ENCODE measurements at places on chromosomes 11 and 22.

DNA sequence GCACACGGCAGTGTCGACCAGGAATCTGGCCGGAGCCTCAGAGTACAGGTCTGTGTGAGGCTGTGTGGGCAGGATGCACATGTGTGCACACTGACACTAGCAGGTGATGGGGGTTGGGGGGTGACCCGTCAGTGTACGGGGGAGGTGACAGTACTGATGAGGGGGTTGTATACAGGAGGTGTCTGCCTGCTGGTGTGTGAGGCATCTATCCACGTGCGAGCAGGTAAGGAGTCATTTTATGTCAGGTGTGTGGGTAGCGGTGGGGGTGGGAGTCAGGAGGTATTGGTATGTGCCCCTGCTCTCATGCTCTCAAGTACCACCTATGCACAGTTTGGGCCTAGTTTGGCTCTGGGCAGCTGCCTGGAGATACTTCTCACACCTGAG lies 4.5 kb upstream of the PHRF1 start:
- no peak for DNase-seq

DNA sequence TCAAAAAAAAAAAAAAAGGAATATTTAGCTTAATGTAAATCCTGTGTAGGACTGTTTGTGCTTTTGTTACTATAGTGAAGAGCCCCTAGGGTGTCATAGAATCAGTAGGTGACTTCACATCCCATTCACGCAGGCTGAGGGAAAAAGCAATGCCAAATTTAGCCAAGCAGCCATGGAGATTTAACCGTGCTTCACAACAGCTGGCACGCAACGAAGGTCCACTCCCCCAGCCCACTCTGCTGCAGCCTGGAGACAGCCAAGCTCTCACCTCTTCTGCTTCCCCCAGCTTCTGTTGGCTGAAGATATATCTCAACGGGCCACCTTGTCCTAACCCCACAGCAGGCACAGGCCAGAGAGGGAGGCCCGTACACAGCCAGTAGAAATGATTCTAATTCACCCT lies 78.8 kb upstream of the BID start:
- no peak for DNase-seq

DNA sequence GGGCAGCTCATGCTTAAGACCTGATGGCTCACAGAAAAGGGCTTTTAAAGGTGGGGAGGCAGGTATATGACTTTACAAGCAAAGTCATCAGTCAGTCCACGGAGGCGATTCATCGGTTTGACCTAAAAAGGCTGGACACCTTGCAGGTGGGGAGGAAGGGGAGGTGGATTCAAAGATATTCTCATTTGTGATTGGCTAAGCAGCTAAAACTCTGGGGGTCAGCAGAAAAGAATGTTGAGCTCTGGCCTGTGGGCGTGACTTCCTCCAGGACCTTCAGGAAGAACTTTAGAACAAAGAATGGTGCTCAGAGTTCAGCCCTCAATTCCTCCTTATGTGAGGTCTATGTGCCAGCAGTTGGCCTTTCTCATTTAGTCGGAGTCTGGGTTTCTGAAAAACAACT lies 78.3 kb upstream of the LMO1 start:
- DNase-seq = no peak

DNA sequence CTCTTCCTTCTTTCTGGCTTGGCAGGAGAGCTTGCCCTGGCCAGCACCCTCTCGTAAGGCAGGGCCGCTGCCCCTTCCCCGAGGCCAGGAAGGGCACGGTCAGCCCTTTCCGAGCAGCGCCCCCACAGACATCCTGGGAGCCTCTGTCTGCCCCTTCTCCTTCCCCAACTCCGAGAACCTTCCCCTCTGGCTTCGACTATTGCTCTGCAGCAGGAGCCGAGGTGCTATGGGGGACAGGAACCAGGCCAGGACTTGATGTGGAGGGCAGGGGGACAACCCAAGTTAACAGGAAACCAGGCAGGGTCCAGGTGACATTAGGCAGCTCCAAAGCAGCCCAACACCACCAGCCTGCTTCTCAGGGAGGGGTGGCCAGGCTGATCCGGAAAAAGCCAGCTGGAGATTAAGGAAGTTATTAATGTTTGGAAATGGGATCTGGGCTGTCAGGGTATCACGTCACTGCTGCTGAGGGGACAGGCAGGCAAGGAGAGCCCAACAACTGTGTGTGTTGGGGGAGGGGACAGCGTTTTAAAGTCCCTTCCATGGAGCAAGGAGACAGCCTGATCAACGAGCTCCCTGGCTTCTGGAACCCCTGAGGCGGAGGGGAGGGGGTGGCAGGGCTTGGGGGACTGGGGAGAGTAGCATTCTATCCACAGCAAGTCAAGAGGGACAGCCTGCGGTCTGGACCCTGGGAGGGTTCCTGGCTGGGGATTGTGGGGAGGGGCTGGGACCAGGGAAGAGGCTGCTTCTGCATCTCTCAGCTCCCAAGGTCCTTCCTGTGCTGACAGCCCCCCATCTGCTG lies 27.3 kb downstream of the SYT7 start:
- no peak for DNase-seq

DNA sequence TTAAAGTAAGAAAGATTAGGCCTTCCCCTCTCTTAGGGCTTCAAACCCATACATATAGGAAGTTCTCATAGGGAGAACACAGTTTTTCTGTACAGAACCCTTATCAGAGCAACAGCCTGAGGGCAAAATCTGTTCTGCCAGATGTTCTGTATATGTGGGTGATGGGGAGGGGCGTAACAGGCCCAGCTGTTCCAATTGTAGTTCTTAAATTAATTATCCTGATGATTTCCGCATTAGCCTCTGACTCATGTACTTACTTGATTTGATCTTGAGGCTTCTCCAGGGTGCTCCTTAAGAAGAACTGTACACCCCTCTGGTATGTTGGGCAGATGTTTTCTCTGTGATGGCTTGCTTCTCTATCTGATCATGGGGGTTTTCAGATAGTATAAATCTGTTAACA lies 123.1 kb upstream of the C11orf87 start:
- DNase-seq = peak; percentile 3

- peak; percentile 19 for DNase-seq
These were observed 124.5 kb upstream of the HSD17B12 start for GRCh38 chr11:43555816-43556611.

DNA sequence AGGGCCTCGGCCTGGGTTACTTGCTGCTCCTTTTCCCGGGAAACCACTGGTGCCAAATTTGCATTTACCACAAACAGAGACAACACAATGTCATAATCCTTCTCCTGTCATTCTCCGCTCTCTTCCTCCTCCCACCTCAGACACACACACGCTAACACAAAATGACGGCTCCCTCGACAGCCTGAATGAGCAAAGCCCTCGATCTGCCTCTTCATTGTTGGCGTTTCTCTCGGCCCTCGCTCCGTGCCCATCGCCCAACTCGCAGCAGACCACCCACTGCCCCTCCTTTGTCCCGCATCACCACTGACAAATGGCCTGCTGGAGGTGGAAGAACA lies 12.5 kb upstream of the TCF20 start:
- no peak for DNase-seq

DNA sequence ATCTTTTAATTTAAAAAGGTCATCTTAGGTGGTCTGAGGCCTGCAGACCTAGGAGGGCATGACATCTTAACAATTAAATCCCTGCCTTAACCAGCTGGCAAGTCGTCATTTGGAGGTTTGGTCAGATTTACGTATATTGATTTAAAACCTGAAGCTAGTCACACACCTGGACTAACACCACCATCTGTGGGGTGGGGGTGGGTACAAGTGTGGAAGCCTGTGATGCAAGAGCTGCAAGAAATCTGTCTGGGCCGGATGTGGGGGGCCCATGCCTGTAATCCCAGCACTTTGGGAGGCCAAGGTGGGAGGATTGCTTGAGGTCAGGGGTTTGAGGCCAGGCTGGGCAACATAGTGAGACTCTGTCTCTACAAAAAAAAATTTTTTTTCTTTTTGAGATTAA lies 11.6 kb downstream of the CCDC87 start:
- no peak for DNase-seq

- no peak for DNase-seq
These were observed 10.1 kb downstream of the NAV2 start for GRCh38 chr11:19722702-19723101.

DNA sequence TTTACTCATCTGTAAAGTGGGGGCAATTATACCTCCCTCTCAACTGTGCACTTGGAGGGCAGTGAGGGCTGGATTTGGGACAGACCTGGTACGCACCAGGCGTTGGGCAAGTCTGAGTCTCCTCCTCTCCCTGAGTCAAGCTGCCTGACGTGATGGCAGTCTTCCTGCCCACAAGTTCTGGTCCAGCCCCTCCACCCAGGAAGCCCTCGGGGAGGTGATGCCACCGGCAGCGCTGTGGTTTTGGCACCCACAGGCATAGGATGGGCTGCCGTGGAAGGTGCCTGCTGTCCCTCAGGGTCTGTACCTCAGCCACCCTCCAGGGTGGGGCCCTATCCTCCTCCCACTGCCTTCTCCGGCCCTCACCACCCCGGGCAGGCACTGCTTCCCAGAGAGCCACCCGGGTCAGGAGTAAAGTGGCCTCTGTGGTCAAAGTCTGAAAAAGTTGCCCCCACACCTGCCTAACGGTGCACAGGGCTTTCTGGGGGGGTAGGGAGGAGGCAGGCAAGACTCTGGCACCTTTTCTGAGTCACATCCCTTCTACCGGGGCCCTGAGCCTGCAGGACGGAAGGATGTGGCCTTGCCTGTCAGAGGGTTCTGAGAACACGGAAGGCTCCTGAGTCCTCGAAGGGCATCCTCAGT lies 6.5 kb upstream of the APOBEC3H start:
- DNase-seq = no peak

GRCh38 chr11:134604886-134605285 lies 192.8 kb upstream of the B3GAT1 start:
- no peak for DNase-seq

GRCh38 chr22:18980829-18981228 lies 44.7 kb upstream of the PRODH start:
- DNase-seq = no peak

GRCh38 chr22:23275751-23276150 lies 95.4 kb downstream of the BCR start:
- no peak for DNase-seq

- no peak for DNase-seq
These were observed 22.9 kb downstream of the TUB start for GRCh38 chr11:8103909-8104308.

- DNase-seq = peak; percentile 61
These were observed at the start of gene TRABD for GRCh38 chr22:50185375-50186087. Gene TRABD, plus strand, starts transcription at chr22:50185913. Its CDS starts 7,148 bp downstream, at chr22:50193061.

- DNase-seq = no peak
These were observed 34.2 kb upstream of the LDLRAD3 start for GRCh38 chr11:35909511-35910265.

- DNase-seq = no peak
These were observed 12.1 kb upstream of the SMTN start for GRCh38 chr22:31068970-31069369.

GRCh38 chr11:41323446-41323845 lies 136.0 kb downstream of the LRRC4C start:
- no peak for DNase-seq

DNA sequence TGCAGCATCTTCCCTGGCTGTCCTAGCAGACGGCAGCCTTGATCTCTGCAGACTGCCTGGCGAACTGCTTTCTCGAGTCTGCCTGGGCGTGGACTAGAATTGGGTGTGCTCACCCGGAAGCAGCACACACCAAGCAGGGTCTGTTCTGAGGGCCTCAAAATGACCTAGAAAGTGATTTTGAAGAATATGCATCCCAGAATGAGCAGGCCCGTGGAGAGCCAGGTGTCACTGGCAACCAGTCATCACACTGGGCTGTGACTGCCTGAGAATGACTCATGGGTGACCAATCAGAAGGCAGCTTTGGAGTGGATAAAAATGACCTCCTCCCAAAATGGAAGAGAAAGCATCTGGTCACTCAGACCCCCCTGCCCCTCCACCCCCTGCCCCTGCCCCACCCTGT lies 114.9 kb upstream of the NECTIN1 start:
- DNase-seq = no peak

GRCh38 chr11:87150936-87151335 lies 113.2 kb downstream of the TMEM135 start:
- DNase-seq = no peak

Data from astrocyte (in vitro differentiated cells and primary cell).